ENCODE measurements at places on chromosomes 4 and X.

GRCh38 chr4:69536980-69537379 is 41.3 kb upstream of the UGT2B4 start:
- DNase-seq, result no peak

DNA sequence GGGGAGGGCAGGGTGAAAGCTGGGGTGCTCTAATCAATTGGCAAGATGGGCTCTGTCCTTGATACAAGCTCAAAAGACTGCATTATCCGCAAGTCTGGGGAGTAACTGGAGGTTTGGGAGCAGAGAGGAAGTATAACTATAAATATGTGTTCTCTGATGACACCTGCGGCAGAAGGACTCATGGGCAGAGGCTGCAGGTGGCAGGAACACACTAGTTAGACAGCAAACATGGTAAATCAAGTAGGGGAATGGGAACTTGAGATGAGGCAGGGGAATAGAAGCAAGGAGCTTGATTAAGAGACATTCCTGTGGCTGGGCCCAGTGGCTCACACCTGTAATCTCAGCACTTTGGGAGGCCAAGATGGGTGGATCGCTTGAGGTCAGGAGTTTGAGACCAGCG is 30.3 kb downstream of the SH3KBP1 start:
- DNase-seq, result no peak

- no peak for DNase-seq
Measured at GRCh38 chrX:136158685-136159084, 11.4 kb downstream of the FHL1 start.

DNA sequence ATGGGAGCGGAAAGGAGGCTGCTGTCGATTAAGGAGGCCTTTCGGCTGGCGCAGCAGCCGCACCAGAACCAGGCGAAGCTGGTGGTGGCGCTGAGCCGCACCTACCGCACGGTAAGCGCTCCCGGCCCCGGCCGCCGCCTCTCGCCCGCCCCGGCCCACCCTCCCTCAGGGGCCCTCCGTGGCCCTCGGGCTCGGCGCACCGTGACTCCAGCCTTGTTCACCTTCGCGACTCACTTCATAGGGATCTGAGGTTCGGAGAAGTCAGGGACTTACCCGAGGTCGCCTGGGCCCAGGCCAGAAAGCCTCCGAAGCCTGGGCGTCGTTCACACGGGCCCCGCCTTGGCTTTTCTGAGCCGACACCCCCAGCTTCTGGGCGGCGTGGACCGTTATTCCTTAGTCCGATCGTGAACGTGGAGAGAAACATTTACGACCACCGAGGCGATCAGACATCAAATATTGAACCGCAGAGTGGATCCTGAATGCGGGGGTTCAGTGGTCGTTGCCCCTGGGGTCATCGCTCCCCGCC is 362 bp downstream of the NCAPG start:
- DNase-seq, result no peak

GRCh38 chr4:88738180-88738579 is 40.6 kb upstream of the NAP1L5 start:
- no peak for DNase-seq

DNA sequence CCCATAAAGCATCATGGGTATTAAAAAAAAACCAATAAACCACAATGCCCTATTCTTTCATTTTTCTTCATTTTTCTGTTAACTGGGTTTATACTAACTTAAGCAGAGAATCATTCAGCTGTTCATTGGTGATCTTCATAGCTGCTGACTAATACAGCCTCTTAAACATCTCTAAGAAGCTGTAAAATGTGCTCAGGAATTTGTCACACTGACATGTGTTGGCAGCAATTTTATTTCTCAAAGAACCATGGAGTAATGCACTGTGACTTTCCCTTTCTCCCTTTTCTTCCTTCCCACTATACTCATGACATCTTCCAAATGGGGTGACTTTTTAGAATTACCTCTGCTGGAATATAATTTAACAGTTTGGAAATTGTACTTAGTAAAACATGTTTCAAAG is 315.4 kb downstream of the ANTXR2 start:
- no peak for DNase-seq

DNA sequence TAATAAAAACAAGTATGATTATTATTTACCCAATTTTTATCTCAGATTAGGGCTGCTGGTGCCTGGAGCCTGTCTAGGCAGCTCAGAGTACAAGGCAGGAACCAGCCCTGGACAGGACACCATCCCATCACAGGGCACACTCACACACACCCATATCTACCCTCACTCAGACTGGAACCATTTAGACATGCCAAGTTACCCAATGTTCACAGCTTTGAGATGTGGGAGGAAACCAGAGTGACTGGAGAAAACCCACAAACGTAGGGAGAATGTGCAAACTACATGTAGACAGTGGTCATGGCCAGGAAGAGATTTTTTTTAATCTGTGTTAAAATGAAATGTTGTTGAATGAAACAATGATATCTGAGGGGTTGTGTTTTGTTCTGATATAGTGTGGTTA is 35.7 kb upstream of the ADGRA3 start:
- no peak for DNase-seq

GRCh38 chrX:100768679-100769338 is 36.9 kb upstream of the SYTL4 start:
- peak; percentile 76 for DNase-seq

- DNase-seq, result peak; percentile 22
Measured at GRCh38 chr4:125280892-125281403, 33.8 kb upstream of the FAT4 start.

DNA sequence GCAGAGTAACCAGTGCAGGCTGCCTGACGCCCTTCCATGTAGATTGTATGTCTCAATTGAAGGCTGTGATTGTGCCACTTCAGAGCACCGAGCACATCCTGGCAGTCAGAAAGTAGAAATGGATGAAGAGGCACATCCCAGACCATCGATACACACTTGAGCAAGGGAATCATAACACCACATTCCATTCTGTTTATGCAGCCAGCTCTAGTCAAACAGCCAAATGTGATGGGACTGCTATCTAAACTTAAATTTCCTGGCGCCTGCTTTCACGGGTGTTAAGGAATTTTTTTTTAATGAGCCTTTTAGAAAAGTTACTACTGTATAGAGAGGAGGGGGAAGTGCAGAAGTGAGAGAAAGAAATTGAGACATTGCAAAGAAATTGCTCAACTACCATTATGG is 84.4 kb downstream of the PPARGC1A start:
- no peak for DNase-seq

- no peak for DNase-seq
Measured at GRCh38 chr4:132276185-132276584, 872.9 kb upstream of the PCDH10 start.

DNA sequence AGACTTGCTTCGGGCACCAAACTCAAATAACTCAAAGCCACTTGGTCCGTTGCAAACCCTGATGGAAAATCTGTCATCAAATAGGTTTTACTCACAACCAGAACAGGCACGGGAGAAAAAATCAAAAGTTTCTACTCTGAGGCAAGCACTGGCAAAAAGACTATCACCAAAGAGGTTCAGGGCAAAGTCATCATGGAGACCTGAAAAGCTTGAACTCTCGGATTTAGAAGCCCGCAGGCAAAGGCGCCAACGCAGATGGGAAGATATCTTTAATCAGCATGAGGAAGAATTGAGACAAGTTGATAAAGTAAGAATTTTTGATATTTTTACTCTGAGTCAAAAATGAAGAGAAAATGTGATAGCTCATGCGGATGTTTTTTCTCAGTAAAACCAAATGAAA is 87.2 kb downstream of the NRK start:
- no peak for DNase-seq

DNA sequence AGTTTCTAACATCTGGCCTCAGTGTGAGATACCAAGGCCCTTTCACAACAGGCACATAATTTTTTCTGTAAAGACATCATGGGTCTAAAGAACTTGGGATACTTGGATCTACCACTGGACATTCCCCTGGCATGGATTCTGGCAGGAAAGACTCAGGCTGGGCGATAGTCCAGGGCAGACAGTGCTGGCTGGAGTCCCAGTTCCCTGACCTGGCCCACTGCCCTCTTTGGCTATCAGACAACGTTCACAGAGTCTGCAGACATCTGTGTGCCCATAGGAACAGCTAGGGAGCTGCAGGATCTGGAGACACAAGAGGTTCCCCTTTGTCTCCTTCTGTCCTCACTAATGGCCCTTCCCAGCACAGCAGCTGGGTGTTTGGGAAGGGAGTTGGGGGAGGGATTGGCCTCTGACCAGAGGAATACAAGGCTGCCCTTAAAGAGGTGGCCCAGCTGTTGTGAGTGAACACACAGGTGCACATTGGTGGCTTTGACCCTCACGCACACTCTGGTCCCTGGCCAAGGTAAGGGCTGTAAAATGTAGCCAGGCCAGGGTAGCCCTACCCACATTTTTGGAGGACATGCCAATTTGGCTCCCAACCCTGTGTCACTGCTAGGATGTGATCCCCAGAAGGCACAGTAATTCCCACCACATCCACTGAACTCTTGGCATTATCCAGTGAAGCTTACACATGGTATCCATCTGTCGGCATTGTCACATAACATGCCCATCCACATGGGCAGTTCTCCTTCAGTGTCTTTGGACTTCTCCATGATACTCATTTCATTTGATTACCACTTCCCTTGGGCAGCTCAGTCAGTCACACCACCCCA is 72.3 kb downstream of the SOX3 start:
- DNase-seq, result peak; percentile 52

- DNase-seq, result no peak
Measured at GRCh38 chrX:68511255-68511654, 12.4 kb downstream of the YIPF6 start.

- DNase-seq, result no peak
Measured at GRCh38 chr4:15912236-15912635, 26.3 kb downstream of the FGFBP1 start.

GRCh38 chr4:142690406-142691163 is 155.5 kb downstream of the INPP4B start:
- no peak for DNase-seq

DNA sequence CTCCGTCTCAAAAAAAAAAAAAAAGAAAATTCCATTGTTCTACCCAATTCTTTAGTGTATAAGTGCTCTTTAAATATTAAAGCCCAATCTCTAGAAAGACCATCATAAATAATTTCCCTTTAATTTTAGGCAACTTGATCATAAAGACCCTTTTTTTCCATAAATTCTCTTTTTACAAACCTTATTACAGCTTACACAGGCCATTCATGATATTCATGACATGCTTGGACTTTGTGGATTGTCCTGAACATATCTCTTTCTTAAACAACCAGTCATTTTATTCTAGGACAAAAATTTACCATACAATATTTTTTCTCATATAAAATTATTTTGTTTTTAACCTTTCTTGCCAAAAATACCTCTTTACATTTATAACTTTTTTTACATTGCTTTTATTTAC is 30.5 kb downstream of the TLR8 start:
- DNase-seq, result no peak

Data from left ventricle myocardium superior (tissue), 1 donor.